ENCODE measurements at places on chromosomes 16 and 17. TPM values are rescaled to one million over a fixed set of nuclear protein-coding genes. Genes with fewer than 3 reads are reported as not detected.

KRT33A gene
- total RNA-seq, result not detected

TBC1D3E gene
- not detected for total RNA-seq

KCNG4 gene
- not detected for total RNA-seq

SPNS2 gene
- 40.5 TPM for total RNA-seq

DNA sequence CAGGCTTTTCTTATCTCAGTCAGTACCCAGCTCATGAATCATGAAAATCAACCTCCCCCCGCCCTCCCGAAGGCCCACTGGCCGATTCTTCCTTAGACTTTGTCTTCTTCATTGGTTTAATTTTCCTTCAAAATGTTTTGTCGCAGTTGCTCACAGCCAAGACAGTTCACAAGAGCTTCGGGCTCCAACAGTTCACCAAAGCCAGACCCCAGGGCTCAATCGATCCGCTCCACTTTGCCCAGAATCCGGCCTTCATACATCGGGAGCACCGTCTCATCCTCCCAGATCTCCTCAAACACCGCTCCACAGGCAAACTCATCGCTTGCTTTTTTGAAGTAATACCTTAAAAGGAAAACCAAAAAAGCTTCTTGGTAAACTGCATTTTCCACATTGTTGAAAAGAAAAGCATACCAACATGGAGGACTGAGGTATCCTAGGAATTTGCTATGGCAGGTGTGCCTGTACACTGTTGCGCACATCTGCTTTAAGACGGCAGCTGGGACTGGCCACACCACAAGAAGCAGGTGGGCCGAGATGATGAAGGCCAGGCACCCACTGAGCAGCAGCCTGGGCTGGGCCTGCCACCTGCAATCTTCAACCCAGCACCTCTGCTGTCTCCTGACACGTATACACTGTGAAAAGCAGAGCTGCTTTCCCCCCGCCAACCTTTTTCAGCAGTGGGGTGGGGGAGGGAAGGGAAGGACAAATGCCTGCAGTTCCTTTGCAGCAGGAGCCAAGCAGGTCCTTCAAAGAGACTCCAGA is 31.5 kb downstream of the AXIN2 start:
- no peak overlapping the region for H3K4me3 ChIP-seq
- peak overlapping the region; percentile 76 for H3K27ac ChIP-seq
- peaks cover 25% of the 10 kb centered on the region for H3K4me1 ChIP-seq
- H3K36me3 ChIP-seq, result no peaks in the 10 kb centered on the region
- no peaks in the 10 kb centered on the region for H3K27me3 ChIP-seq
- no peak for DNase-seq

DNA sequence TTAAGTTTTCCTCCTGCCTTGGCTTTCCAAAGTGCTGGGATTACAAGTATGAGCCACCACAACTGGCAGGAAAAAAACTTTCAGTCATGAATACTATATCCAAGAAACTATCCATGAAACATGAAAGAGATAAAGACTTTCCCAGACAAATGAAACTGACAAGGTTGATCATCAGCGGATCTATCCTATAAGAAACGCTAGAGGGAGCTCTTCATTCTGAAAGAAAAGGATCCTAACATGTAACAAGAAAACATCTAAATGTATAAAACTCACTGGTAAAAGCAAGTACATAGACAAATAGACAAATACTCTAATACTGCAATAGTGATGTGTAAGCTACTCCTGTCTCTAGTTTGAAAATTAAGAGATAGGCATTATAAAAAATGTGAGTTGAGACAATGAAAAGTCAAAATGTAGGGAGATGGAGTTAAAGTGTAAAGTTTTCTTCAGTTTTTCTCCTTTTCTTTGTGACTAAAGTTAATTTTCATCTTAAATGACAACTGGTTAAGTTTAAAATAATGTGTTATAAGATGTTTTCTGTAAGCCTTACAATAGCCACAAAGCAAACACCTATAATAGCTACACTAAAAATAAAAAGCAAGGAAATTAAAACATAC is 79.6 kb upstream of the TEKT1 start:
- no peaks in the 10 kb centered on the region for H3K4me1 ChIP-seq
- no peak for DNase-seq

DNA sequence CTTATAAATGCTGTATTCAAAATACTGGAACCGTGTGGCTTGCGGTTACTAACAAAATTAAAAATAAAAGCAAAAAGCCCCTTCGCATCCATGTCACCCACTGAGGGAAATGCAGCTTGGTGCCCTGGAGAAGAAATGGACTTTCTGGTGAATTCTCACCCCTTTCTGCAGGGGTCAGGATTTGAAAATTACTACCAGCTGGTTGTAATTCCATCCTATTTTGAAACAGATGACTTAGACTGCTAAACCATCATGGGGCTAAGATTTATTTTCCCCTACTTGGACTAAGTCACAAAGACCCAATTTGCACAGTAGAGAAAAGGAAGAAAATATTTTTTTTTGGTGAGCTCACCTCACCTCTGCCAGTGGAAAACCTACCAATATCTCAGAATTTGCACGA is 111.4 kb upstream of the MYOCD start:
- H3K27ac ChIP-seq, result peak overlapping the region; percentile 76
- no peak overlapping the region for H3K4me3 ChIP-seq
- no peaks in the 10 kb centered on the region for H3K4me1 ChIP-seq
- no peaks in the 10 kb centered on the region for H3K27me3 ChIP-seq
